ENCODE measurements at places on chromosomes 2 and 18.

DNA sequence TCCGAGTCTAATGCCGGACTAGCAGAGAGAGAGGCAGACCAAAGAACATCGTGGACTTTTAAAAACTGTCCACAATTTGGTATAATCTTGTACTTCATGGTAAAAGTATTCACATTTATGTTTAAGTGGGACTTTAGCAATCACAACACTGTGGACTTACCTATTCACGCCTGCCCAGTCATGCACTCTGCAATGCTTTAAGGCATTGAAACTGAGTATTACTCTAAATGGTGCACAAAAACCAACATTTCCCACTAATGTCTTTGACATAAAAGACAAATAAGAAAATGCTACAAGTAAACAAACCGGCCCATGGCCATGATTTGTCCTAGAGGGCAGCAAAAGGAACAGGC lies 91.3 kb downstream of the ACVR1 start:
- H3K4me1 ChIP-seq, result peaks cover 6% of the 10 kb centered on the region
- DNase-seq, result no peak
- H3K27ac ChIP-seq, result no peak overlapping the region
- H3K27me3 ChIP-seq, result no peaks in the 10 kb centered on the region
- peaks cover 7% of the 10 kb centered on the region for H3K36me3 ChIP-seq

- no peaks in the 10 kb centered on the region for H3K27me3 ChIP-seq
- no peak overlapping the region for H3K4me3 ChIP-seq
- no peaks in the 10 kb centered on the region for H3K36me3 ChIP-seq
- no peaks in the 10 kb centered on the region for H3K4me1 ChIP-seq
- no peak for DNase-seq
These were observed 489.5 kb downstream of the IRS1 start for GRCh38 chr2:226310146-226310545.

GRCh38 chr2:73174941-73175662 lies 27.3 kb upstream of the NOTO start:
- H3K27me3 ChIP-seq, result peaks cover 29% of the 10 kb centered on the region
- no peak for DNase-seq
- H3K36me3 ChIP-seq, result no peaks in the 10 kb centered on the region
- H3K4me3 ChIP-seq, result peak overlapping the region; percentile 61

- no peak overlapping the region for H3K4me3 ChIP-seq
- DNase-seq, result no peak
- H3K27ac ChIP-seq, result no peak overlapping the region
- no peaks in the 10 kb centered on the region for H3K4me1 ChIP-seq
- H3K27me3 ChIP-seq, result no peaks in the 10 kb centered on the region
These were observed 898.1 kb downstream of the EPHA4 start for GRCh38 chr2:220674033-220674432.

DNA sequence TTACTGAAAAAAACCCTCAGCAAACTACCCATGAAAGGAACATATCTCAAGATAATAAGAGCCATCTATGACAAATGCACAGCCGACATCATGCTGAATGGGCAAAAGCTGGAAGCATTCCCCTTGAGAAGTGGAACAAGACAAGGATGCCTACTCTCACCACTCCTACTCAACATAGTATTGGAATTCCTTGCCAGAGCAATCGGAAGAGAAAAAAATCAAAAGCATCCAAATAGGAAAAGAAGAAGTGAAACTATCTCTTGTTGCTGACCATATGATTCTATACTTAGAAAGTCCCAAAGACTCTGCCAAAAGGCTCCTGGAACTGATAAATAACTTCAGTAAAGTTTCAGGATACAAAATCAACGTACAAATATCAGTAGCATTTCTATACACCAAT lies 40.6 kb upstream of the MSTN start:
- H3K27me3 ChIP-seq, result no peaks in the 10 kb centered on the region
- no peaks in the 10 kb centered on the region for H3K4me1 ChIP-seq
- H3K36me3 ChIP-seq, result no peaks in the 10 kb centered on the region
- DNase-seq, result no peak

- H3K4me3 ChIP-seq, result no peak overlapping the region
- H3K36me3 ChIP-seq, result no peaks in the 10 kb centered on the region
- H3K27me3 ChIP-seq, result no peaks in the 10 kb centered on the region
- no peak overlapping the region for H3K27ac ChIP-seq
These were observed 33.2 kb upstream of the CWC22 start for GRCh38 chr2:180040146-180040925.
